AG08395 (cell line): ENCODE measurements at places on chromosomes 11 and 22.

DNA sequence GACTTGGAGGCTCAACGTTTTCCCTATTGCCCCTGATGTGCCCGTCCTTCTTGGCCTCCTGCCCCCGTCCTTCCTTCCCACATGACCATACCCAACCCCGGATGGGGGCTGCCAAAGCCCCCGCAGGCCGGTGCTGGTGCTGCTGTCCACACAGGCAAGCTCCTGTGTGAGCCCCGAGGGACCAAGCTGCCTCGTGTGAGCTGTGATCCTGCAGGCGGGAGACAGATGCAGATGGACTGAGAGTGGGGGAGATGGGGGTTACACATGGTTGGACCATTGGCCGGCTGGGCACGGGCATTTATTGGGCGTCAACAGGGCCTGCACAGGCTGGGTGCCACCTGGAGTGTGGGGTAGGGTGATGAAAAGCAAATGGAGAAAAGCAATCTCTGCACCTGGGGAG lies 313.2 kb upstream of the B3GAT1 start:
- no peak for DNase-seq

GRCh38 chr11:67670316-67671210 lies 3.9 kb downstream of the ALDH3B2 start:
- no peak for DNase-seq

GRCh38 chr22:49699476-49699875 lies 128.2 kb downstream of the BRD1 start:
- no peak for DNase-seq

DNA sequence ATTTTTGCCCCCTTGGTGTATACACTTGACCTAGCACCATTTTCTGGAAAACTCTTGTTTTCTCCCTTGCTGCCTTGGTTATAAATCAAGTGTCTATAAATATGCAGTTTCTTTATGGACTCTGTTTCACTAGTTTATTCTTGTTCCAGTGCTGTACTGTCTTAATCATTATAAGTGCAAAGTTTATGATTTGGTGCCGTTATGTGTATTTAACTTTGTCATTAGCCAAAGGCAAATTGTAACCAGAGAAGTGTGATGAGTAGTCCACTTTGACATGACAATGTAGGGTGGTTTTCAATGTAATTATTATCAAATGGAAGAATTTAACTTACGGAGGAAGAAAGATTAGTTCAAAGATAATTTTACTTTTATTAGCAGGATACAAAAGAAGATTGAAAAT lies 40.3 kb downstream of the SPECC1L start:
- DNase-seq = no peak

DNA sequence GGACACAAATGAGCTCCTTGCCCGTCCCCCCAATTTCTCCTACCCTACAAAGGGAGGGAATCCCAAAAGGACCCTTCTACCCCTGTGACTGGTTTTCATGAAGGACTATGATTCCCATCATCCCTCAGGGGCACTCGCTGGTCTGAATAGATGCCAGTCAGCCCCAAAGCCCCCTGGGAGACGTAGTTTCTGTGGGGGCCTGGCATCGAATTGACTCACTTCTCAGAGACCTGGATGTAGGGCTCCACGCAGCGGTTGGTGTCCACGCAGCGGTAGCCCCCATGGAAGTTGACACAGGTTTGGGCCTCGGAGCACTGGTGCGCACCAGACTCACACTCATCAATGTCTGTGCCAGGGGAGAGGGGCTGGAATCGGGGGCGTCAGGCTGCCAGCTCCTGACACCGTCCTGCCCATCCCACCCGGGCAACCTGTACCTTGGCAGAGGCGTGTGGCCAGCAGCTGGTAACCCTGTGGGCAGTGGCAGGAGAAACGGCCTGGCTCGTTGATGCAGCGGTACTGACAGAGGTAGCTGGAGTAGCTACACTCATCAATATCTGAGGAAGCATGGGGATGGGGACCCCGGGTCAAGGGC lies 4.4 kb downstream of the EFEMP2 start:
- DNase-seq = no peak

- no peak for DNase-seq
Measured at GRCh38 chr22:33429281-33429680, 371.1 kb upstream of the SYN3 start.

- peak; percentile 6 for DNase-seq
Measured at GRCh38 chr11:96169250-96169649, 173.7 kb downstream of the MAML2 start.

DNA sequence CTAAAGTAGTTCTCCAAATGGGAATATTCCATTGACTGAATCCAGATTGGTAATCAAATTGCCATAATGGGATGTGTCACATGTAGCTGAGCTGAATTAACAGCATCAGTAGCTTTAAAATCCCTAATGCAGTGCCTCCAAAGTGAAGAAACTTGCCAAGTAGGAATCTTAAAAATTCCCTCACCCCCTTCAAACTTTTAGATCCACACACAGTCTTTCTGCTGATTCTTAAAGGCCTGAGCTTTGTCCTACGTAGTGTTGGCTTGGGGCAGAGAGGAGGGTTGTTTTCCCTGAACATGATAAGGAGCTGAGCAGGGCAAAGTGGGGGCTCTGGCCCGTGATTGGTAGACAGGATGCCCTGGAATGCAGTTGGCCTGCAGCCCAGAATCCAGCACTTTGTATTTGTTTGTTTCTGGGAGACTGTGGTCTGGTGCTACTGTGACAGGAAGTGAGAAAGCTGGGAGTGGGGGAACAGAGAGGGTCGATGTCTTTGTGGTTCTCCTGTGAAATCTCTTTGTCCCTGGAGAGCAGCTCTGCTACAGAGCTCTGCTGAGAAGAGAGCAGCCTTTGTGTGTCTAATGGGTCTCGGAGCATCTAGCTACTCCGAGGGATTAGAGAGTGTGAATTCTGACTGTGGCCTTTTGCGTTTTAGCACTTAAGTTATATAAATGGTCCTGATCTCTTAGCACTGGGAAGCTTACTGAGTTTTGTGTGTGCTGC lies 16.9 kb downstream of the CTNND1 start:
- peak; percentile 94 for DNase-seq

- DNase-seq = peak; percentile 27
Measured at GRCh38 chr11:35376613-35377012, 42.7 kb downstream of the SLC1A2 start.

GRCh38 chr11:44727373-44728287 lies 868 bp downstream of the TSPAN18 start:
- DNase-seq = peak; percentile 92

GRCh38 chr11:362642-363442 lies 6.5 kb upstream of the B4GALNT4 start:
- DNase-seq = no peak

- peak; percentile 98 for DNase-seq
Measured at GRCh38 chr22:27170491-27170890, 513.1 kb downstream of the MIAT start.

GRCh38 chr11:44190883-44191230 lies 95.4 kb downstream of the EXT2 start:
- DNase-seq = no peak

DNA sequence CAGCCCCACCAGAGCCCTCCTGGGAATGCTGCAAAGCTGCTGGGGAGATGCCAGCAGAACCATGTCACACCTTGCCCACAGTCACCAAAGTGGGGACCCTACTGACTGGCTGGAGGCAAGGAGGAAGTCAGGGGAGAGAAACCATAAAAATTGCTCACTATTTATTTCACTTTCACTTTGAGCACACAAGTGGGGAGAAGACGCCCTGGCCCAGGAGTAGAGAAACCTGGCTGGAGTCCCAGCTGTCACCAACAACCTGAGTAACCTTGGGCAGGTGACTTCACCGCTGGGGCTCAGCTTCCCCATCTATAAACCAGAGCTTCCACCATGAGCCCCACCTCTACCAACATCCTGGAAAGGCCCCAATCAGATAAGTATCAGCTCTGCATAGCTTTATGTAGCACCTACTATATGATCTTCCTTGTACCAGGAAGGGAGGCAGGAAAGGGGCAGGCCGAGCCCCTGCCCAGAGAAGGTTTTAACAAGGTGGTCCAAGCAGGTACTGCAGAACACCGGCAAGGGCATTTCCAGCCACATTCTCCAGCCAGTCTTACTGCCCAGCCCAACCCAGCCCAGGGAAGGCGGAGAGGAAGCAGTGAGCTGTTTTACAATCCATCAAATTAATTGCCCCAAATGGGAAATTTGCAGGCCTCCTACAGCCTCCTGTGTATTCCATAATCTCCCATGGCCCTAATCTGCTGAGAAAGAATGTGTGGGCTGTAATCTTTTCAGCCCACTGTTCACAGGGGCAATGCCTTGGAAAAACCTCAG lies 27.6 kb downstream of the PLEKHA7 start:
- DNase-seq = no peak

DNA sequence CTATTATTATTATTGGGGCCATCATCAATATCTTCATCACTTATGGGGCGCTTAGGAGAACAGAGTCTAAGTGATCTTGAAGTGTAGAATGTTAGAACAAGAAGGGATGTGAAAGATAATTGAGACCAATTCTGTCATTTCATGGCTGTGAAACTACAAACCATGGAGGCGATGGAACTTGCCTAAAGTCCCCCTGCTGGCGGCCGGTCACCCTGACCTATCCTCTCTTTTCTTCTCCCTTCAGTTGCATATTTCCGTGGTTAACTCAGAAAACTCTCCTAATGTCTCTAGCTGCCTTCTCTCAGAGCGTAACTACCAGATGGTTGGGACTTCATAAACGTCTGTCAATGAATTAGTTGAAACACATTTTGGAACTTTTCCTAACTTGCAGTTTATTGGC lies 6.6 kb upstream of the OR4B1 start:
- DNase-seq = peak; percentile 43

DNA sequence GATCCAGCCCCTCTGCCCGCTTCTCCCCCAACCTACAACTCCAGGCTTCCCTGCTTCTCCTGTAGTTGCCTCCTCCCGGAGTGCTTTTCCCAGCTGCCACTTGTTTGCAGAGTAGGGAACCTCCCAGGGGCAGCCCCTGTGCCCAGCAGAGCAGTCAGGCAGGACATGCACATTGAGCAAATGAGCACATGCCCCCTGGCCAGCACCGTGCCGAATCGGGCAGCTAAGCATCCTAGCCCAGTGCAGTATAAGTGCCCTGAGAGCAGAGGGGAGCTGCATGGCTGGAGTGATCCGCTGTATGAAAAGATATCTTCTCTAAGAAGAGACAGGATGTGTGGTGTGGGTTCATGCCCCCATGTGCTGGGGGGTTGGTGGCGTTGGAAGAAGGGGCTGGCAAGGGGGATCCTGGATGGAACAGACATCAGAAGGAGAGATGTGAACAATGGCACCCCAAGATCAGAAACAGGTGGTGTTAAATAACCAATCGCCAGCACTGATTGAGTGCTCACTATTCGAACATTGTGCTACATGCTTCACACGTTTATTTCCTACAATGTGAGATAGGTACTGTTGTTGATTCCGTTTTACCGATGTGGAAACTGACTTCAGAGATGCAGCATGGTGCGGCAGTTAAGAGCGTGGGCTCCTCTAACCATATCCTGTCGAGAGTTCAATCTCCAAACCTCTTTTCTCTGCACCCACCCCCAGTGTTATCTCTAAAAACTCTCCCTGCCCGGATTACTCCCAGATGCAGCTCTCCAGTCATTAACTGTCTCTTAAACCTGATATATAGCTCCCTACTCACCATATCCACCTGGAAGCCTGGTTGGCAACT lies 1.2 kb downstream of the AIP start:
- no peak for DNase-seq

DNA sequence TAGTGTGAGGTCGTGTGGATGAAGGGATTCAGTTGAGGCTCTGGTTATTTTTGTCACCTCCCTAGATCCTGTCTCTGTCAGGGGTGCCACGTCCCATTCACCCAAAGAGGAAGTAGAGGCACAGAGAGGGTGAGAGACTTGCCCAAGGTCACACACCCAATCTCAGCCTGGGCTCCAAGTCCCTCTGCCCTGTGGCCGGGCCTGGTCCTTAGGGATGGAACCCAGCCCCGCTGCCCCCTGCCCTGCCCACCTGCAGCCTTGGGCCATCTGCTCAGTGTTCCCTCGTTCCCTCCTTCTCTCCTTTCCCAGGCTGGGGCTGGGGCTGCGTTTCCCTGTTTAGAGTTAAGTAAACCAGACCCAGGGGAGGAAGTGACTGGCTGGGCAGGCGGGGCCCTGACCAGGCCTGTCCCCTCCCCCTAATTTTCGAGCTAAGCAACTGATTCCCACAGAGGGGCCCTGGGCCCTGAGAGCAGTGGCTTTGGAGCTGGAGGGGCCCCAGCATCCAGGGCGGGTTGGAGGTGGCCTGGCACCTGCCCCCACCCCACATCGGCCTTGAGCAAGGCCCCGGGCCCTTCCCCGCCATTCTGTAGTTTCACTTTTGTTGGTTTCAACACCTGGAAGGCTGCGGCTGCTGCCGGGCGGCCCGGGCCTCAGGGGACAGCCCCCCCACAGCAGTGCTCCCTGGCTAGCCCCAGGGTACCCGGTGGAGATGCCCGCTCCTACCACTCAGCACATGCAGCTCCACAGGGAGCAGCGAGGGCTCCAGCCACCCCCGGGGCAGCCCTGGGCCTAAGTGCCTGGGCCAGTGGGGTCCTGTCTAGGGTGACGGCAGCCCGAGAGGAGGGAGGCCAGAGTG lies 1.5 kb downstream of the TCIRG1 start:
- peak; percentile 64 for DNase-seq

- DNase-seq = no peak
Measured at GRCh38 chr11:20249378-20249777, 89.1 kb upstream of the DBX1 start.

DNA sequence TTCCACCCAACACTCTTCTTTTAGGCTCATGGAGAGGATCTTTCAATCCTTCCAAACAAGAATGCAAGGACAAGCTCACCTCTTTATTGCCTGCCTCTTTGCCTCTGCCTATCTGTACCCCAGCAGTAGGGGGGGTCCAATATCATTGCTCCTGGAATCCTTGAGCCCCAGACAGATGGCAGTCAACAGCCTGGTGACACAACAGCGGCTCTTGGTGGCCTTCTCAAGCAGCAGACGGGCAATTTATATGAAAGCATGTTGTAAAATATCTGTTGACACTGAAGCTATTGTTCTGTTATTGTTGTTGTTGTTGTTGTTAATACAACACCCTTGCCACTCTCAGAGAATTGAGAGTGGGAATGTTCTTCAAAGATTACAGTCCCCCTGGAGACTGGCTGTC lies 480.0 kb upstream of the CADM1 start:
- no peak for DNase-seq

- no peak for DNase-seq
Measured at GRCh38 chr11:113578033-113578380, 102.8 kb upstream of the DRD2 start.

- no peak for DNase-seq
Measured at GRCh38 chr11:2309251-2310072, 7.6 kb downstream of the TSPAN32 start.

DNA sequence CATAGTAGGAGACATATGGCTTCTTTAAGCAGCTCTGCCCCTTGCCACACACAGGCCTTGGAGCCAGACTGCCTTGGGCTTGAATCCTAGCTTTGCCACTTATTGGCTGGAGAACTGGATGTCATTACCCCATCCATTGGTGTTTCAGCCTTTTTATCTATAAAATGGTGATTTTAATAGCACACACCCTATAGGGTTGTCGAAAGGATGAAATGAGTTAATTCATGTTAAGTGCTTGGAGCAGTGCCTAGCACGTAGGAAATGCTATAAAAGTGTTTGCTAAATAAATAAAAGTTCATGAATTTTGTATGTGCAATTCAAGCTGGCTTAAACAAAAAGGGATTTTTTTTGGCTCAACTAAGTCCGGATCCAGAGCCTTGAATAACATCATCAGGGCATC lies 120.7 kb downstream of the TIMP3 start:
- no peak for DNase-seq
